ENCODE measurements at places on chromosomes 6 and 20. TPM values are rescaled to one million over a fixed set of nuclear protein-coding genes. Genes with fewer than 3 reads are reported as not detected.

The VWA7 gene
- total RNA-seq: 0.99 TPM

The GLP1R gene
- total RNA-seq: 0.10 TPM

The HLA-DQA2 gene
- 0.99 TPM for total RNA-seq

The ZHX3 gene
- total RNA-seq: 11.6 TPM

The MRAP2 gene
- 5.6 TPM for total RNA-seq

The PI16 gene
- 10.1 TPM for total RNA-seq

The HACE1 gene
- total RNA-seq: 25.3 TPM

The LAMP5 gene
- 1.9 TPM for total RNA-seq

The EDN1 gene
- 6.3 TPM for total RNA-seq

The GPSM3 gene
- total RNA-seq: 4.1 TPM

GRCh38 chr20:2387180-2387577, 6.5 kb downstream of the TGM6 start:
- no peak for DNase-seq

DNA sequence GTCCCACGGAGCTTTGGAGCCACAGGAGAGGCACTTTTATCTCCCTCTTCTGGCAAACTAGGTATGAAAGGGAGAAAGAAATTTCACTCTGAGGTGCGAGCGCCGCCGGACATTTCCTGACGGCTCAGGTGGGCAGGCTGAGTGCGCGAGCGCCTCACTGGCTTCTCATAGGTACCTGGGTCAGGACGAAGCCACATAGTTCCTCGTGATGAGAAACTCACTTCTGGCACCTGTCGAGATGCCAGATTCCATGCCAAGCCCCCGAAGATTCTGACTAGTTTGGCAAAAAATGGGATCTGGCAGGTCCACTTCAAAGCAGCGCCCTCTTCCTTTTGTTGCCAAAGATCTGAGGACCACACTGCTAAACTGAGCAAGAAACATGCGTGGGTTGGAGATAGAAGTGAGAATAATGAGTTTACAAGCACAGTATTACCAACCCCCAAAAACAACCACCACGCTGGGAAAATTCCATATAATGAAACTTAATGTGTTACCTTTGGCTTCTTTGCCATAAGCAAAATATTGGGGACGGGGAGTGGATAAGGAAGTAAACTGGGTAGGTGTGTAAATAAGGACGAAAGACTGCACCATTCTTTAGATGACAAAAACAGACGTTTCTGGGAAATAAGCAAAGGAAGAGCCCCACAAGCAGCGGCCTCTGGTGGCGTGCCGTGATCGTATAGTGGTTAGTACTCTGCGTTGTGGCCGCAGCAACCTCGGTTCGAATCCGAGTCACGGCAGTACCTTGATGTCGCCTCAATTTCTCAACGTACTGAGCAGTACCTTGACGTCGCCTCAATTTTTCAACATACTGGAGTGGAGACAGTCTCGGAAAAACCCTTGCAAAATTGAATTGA, 89.8 kb upstream of the PRSS16 start:
- DNase-seq: no peak

DNA sequence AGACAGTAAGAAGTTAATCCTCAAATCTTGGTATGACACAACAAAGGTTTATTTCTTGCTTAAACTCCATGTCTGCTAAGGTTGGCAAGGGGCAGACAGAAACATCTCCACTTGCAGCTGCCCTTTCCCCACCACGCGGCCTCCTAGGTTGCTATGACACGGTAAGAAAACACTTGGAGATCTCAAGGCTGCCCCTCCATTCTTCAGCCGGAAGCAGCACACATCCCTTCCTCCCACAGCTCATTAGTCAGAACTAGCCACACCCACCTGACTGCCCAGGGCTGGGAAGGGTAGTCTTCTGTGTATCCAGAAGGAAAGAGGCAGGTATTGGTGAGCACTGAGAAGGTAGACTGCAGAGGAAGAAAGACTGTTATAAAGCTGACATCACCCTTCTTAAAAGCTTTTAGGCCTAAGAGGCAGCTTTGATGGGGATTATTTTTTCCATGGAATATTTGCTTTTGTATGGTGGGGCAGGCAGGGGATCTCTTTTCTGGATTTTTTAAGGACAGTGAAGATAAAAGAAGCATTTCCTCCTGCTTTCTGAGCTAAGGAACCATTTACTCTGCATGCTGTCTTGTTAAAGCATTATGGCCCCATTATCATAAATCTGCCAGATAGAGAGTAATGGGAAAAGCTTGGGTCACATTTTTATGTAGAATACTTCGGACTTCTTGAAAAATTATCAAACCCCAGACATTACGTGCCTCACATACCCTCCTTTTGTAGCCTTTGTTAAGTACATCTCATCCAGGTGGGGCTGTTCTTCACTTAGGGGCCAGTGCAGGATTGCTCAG, 41.6 kb downstream of the MRAP2 start:
- no peak for DNase-seq

- peak; percentile 43 for DNase-seq
Observed at GRCh38 chr20:41072190-41072863, 43.7 kb downstream of the TOP1 start.

DNA sequence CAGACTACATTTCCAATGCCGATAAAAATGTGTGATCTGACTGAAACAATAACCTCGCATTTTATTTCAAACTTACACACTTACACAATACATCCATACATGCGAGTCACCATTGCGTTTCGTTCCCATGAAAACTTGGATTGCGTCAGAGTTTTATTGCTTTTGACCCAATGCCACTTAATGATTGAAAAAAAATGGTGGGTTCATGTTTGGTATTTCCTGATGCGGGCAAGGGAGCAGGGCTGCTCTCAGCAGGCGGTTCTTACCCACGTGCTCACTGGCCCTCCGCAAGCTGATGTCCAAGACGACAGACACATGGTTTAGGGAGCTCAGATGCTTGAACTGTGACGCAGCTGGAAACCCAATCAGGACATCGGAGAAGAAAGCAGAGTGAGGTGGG, 281.0 kb upstream of the SULF2 start:
- DNase-seq: peak; percentile 41

DNA sequence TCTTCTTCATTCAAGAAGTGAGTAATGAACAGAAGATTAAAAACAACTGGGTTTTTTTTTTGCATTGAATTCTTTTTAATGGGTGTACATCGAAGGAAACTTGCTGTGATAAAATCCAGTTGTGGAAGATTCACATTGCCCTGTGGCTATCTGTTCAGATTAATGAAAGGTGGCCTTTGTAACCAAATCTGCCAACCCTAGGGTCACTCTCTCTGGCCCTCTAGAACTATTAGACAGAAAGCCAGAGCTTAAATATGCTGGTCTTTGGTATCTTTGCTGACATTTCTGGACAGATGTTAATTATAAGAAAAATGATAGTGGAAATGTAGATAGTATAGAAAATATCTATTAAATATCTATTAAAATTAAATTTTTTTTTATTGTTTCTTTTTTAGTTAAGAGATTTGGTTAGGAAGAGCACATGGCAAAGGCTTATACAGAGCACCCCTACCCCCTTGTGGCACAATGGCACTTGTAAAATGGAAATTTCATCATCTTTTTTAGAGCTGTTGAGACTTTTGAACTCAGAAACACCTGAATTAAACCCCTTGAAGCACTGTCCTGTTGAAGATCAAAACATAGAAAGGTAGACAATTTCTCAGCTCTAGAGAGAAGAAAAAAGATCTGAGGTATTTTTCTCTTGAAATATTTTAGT, 572.5 kb downstream of the PKHD1 start:
- no peak for DNase-seq

- no peak for DNase-seq
Observed at GRCh38 chr20:1689721-1690120, 32.1 kb upstream of the SIRPG start.

GRCh38 chr6:10409731-10410206, 5.1 kb downstream of the TFAP2A start:
- no peak for DNase-seq

- DNase-seq: no peak
Observed at GRCh38 chr6:149075616-149076354, 241.7 kb upstream of the TAB2 start.

DNA sequence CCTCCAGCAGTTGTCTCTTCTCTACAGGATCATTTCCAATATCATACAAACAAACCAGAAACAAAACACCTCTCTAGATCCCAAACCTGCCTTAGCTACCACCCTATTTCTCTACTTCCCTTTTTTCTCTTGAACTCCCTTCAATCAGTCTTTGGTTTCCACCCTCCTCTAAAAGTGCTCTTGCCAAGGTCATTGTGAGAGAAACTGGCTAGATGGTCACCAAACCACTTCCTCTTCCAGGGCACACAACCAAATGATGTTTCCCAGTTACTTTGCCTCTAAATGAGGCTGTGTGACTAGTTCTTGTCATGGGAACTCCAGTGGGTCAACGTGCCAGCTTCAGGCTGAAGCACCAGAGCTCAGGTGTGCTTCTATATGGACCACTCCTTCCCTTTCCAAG, 85.8 kb upstream of the ARMC2 start:
- no peak for DNase-seq

DNA sequence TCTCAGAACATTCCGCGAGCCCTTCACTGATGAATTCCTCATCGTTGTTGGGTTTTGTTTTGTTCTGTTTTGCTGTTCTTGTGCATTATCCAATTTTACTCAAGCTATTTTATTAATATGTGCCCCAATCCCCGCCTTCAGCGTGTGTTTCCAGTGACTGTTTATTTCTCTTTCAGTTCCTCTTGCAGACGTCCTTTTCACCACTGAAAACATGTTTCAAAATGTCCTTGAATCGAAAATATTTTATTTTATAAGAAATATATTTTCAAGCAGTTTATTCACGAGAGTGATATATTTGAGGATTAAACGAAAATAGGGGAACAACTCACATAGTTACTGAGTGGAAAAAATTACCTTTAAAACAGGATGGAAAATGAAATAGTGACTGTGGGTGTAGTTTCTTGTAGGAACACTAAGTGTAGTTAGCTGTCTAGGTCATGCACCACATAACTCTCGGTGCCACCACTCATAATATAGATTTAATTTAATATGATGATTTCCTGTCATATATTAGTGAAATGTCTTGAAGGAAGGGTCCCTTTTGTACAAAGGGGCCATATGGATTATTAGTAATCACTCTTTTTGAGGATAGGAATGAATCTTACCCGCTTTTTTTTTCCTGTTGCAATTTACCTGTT, 45.3 kb upstream of the HDDC2 start:
- no peak for DNase-seq

DNA sequence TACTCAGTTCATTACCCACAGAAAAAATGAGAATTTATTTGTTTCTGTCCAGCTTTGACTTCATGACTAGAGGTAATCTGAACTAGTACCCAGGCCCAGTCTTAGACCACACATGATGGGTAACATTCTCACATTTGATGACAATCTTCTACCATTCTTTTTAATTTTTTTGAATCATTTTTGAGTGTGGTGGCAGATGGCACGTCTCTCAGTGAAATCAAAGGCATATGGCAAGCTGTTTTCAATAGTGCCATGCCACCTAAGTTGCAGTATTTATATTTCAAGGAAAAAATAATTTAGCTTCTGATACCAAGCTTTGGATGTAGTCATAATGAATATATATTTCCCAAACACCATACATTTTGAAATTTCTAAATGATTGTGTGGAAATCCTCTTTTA, 88.8 kb upstream of the HS3ST5 start:
- no peak for DNase-seq

- no peak for DNase-seq
Observed at GRCh38 chr20:57053793-57054552, 212.5 kb downstream of the BMP7 start.

- DNase-seq: no peak
Observed at GRCh38 chr6:79600812-79601609, 30.1 kb upstream of the SH3BGRL2 start.

DNA sequence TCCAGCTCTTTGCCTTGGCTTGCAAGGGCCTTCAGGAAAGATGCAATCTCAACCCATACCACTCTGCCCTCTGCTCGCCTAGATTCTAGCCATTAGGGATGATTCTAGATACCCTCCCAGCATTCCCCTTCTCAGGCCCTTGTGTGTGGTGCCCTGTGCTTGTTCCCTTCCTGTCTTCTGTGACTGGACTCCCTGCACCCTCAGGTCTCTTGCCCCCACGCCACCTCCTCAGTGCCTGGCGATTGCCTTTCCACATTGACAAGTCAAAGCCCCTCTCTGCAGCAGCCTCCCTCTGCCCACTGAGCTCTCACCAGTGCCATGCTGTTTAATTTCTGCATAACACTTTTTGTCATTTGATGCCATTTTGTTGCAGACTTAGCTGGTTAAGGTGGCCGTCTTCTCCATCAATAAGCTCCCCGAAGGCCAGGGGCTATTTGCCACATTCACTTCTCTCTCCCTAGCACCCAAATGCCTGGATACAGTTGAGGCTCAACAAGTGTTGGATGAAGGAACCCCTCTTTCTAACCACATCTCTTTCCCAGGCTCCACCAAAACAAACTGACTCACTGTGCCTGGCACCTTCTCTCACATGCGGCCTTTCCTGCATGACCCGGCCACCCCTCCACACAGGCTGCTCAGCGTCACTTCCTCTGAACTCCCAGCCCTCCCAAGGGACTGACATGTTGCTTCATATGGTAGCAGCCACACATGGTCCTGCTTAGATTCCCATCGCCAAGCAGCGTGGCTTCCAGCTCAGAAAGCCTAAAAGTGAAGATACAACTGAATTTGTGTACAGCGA, 4.6 kb upstream of the TXNDC5 start:
- DNase-seq: peak; percentile 50

GRCh38 chr20:21090721-21091120, 15.4 kb downstream of the LINC00237 start:
- DNase-seq: no peak

- no peak for DNase-seq
Observed at GRCh38 chr6:157610451-157610999, 212.5 kb upstream of the SNX9 start.

DNA sequence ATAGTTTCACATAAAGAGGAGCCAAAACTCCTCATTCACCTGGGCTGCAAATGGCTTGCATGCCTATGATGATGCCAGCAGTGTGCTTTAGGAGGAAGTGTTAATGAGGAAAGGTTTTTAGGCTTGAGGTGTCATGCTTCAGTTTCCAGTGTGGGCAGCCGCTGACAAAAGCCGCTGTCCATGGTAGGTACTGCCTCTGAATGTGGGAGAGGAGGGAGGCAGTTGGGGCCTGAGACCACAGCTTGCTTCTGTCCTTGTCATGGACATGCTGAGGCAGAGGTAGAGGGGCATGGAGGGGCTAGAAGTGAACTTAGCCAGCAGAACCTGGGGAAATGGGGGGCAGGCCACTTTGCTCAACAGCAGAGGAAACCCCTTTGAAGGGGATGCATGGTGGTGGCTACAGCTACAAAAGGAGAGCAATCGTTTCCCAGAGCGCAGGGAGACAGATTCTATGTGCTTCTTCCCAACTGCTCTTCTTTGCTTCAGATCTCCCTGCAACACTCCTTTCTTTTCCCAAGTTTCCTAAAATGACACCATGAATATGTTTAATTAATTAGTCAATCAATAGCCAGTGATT, 372.1 kb upstream of the CNR1 start:
- DNase-seq: no peak

DNA sequence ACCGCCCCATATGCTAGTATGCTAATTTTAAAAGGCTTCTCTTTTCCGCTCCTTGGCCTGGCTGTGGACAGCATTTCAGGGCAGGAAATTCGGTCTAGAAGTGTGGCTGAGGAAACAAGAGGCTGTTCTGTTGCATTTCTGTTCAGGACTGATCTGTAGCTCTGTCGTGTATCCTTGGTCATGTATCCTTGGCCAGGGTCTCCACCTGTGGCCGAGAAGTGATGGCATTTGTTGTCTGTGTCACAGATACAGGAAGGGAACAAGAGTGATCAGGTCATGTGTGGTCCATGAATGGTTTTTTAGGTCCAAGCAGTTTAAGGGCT, 300.5 kb upstream of the SUPT3H start:
- DNase-seq: no peak

- DNase-seq: no peak
Observed at GRCh38 chr20:44079291-44079690, 107.7 kb downstream of the JPH2 start.

Data from skin of body (tissue), 3 donors.